Stimulated activated CD8-positive, alpha-beta memory T cell treated with anti-CD3 and anti-CD28 coated beads, Interleukin-4, amount 100 ng/mL, for 1 hour (primary cell): ENCODE measurements at places on chromosomes 12 and 14.

GRCh38 chr12:47481041-47481440 lies 224.8 kb downstream of the RPAP3 start:
- no peak for DNase-seq

- DNase-seq: no peak
These were observed 39.4 kb downstream of the ADGRD1 start for GRCh38 chr12:130992979-130993538.

DNA sequence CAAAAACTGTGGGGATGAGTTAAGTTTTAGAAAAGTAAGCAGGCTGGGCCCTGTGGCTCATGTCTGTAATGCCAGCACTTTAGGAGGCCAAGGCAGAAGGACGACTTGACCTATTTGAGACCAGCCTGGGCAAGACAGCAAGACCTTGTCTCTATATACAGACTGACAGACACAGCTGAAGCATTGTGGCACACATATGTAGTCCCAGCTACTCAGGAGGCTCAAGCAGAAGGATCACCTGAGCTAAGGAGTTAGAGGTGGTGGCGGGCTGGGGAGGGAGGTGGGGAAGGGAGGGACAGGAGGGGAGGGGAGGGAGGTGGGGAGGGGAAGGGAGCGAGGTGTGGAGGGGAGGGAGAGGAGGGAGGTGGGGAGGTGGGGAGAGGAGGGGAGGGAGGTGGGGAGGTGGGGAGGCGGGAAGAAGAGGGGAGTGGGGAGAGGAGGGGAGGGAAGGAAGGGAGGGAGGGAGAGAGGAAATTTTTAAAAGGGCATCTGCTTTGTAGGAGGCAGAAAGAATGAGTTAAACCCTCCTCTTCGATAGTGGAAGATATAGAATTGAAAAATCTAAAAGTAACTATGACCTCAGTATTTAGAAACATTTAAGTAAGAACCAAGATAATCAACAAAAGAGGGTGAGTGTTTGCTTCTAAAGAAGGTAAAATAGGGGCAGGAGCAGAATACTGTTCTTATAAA lies 30.9 kb downstream of the MED13L start:
- DNase-seq: no peak

- no peak for DNase-seq
These were observed 137.3 kb downstream of the FOXN3 start for GRCh38 chr14:89279649-89280232.

- DNase-seq: no peak
These were observed 61.5 kb downstream of the TSPAN11 start for GRCh38 chr12:30988086-30988485.

GRCh38 chr12:109542014-109542413 lies 31.3 kb downstream of the MMAB start:
- no peak for DNase-seq

- no peak for DNase-seq
These were observed 32.1 kb downstream of the ITPR2 start for GRCh38 chr12:26800858-26801257.

DNA sequence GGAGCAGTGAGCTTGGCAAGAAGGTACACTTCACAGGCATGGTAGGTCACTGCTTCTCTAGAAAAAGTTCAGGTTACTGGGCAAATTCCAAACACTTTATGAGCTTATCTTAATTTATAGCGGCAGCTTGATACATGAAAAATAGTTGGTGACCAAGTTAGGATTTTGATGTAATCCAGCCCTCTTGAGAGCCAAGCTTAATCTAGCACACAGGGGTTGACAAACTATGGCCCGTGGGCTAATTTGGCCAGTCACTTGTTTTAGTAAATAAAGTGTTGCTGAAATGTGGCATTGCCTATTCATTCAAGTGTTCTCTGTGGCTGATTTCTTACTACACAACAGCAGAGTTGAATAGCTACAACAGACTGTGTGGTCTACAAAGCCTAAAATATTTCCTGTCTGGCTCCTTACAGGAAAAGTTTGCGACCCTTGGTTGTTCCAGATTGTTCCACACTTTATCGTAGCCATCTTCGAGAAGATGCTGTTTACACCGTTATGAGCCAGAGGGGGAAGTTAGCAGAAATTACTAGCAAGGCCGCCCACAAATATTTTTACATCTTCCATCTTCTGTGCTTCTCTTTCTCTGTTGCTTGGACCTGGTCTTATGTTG lies 120.9 kb downstream of the DAAM1 start:
- DNase-seq: no peak

- no peak for DNase-seq
These were observed 636 bp downstream of the ZFYVE21 start for GRCh38 chr14:103716091-103716801.

- DNase-seq: no peak
These were observed 19.7 kb downstream of the SLC41A2 start for GRCh38 chr12:104938371-104938770.

- no peak for DNase-seq
These were observed 73.8 kb downstream of the DRAM1 start for GRCh38 chr12:101951002-101951670.

DNA sequence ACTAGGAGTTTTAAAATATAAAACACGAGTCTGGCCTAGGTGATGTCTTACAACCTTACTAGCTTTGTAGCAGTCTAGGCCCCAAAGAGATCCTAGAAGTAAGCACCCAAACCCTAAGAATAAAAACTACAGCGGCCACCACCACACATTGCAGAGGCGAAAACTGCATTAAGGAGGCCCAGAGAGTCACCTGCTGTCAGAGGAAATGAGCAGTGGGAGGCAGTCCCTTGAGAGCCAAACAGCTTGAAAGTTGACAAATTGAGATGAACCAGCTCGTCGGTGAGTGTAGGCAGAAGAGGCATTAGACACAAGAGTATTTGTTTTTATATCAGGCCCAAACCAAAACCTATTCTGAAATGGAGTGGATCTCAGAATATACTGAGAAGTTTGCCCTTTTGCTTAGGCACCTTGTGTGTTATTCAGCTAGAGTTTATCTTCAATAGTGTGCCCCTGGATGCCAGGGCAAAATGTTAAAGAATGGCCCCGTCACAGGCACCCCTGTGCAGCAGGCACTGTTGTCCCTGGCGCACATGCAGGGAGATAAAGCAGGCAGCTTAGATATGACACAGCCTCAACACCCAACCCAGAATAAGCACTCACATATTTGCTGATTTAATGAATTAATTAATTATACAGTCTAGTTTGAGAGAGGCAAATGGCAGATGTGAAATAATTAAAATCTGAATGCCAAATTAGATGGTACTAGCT lies 56.7 kb downstream of the TTC7B start:
- no peak for DNase-seq

DNA sequence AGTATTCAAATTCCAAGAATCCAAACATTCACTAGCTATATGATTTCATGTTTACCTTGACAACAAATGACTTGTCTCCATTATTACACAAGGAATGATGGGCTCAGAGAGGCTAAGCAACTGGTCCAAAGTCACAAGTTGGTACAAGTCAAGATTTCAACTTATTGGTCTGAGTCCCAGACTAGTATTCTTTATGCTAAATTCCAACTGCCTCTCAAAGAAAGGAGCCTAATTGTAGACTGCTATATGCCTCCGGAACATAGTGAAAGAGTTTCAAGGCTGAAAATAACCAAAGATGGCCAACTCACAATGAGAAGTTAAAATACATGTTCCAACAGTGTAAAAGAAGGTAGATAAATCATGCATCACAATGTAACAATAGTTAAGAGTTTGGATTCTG lies 7.5 kb downstream of the BTG1 start:
- DNase-seq: no peak

DNA sequence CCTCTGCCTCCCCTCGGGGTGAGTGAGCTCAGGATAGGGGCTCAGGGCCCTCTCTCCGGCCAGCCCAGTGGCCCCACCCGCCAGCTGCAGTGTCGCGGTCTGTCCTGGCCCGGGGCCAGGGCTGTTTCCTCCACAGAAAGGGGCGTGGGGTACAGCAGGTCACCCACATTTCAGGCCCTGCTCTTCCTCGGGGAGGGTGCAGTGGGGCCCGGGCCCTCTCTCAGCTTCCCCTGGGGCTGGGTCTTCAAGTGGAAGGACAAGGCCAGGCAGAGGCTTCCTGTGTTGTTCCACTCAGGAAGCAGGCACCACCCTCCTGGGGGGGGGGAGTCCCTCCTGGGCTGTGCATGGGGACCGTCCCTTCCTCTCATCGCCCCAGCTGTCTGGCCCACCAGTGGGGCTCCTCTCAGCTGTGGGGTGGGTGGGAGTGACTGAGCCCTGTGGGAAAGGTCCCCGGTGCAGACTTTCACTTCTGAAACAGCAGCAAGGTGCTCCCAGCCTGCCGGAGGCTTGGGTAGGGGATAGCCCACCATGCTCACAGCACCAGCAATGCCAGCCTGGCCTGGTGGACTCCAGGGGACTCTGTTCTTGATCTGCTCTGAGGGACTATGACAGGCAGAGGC lies 3.7 kb downstream of the GPR132 start:
- no peak for DNase-seq

- no peak for DNase-seq
These were observed 38.7 kb downstream of the FAR2 start for GRCh38 chr12:29187756-29188155.

- DNase-seq: no peak
These were observed 636 bp downstream of the GOLGA3 start for GRCh38 chr12:132827763-132828703.

DNA sequence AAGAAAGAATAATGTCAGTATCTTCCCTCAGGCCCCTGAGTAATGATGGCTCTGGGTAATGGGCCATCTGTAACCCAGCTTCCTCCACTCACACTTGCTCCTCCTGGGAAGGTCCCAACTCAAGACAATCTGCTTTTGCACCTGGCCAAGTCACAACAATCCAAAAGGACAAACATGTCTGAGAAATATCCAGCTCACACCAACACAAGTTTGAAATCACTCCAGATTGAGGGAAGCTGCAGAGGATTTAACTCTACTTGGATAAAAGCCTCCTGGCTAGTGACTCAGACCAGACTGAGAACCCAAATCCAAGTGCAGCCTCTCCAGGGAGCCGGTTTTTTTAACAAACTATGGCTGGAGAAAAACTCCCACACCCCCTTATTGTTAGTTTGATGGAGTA lies 34.2 kb downstream of the RTRAF start:
- no peak for DNase-seq

- DNase-seq: no peak
These were observed 226.2 kb upstream of the CLEC14A start for GRCh38 chr14:38481952-38482678.

DNA sequence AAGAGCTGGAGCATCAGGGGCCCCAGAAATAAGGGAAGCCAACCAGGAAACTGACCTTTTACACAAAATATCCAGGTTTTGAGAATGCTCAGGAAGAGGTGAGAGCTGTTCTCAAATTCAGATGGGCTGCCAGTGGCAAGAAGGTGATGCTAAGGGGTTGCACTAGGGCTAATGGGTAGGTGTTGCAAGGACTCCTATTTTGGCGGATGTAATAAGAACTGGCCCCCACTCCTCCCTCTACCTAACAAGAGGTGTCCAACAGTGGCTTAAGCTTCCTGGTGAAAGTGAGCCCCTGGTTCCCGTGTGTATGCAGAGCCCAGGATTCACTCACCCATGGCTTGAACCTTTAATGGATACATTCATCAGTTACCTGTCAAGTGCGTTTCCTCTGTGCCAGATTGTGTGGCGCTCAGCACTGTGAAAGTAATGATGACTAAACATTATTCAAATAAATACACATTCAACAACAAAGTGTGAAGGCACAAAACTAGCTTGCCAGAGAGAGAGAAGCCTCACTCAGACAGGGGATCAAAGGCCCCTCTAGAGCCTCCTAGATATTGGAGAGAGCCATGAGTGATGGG lies 705 bp upstream of the CHGA start:
- no peak for DNase-seq

- DNase-seq: no peak
These were observed 33.1 kb downstream of the FGD6 start for GRCh38 chr12:95184121-95184520.

DNA sequence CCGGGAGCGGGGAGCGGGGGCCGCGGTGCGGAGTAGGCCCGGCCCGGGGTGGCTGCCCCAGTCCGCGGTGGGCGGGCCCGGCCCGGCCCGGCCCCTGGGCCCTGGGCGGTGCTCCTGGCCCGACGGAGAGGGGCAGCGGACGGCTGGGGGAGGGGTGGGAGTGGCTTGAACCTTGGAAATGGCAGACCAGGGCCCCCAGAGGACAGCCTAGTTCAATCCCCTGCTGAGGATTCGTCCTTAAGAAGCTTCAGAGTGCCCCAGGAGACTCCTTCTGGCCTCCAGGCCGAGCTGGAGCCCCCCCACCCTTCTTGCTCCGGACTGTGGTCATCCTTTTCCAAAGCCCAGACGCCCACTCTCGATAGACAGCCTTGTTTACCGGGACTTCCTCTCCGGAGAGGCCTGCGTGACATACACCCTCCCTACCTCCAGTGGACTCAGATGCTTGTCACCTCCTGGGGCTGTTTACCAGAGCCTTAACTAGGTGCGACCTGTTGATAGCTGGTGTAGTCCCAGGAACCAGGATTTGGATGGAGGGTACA lies 458 bp downstream of the KHNYN start:
- DNase-seq: peak; percentile 27

DNA sequence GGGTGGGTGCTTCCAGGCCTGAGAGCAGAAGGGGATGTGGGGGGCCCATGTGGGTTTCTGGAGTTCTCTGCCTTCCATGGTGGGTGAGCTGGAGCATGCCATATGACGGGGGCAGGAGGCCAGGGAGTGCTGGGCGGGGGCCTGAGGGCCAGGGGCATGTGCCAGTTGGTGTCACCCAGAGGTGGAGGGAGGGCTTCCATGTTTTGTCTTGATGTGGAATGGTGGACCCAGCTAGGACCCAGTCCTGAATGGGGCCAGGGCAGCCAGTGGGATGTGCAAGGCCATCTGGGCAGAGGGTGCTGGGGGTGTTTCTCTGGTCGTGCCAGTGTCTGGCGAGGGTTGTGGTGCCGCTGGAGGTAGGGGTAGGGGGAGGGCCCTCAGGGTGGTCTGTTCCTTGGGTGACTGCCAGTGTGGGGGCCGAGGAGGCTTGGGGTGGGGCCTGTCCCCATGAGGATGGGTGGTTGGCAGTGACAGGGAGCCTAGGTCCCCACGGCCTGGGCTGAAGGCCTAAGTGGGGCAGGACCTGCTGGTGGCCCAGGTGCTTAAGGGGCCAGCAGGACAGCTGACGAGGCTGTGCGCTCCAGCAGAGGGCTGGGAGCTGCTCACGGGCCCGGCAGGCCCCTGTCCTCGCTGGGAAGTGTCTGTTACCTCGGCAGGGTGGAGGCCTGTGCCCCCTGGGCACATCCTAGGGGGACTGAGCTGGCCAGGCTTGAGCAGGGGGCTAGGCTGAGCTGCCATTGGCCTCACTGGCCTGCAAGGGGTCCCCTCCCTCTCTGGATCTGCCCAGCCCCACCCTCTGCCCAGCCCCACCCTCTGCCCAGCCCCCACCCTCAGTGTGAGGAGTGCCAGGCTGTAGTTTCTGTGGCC lies 26.8 kb downstream of the CEP170B start:
- no peak for DNase-seq

GRCh38 chr12:98149691-98150210 lies 365.6 kb upstream of the TMPO start:
- DNase-seq: no peak

DNA sequence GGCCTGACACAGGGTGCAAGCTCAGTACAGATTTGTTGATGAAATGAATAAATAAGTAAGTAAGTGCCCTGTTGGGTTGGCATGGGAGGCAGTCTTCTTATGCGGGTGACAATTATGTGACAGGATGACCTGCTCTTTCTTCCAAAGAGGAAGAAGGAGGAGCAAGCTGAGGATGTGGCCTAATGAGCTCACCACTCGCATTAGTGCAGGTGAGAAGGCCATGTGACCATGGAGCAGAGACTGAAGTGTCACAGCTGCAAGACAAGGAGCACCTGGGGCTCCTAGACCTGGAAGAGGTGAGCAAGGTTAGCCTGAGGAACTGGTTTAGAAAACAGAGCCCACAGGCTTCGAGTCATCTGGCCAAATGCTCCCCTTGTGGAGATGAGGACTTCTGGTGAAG lies 34.9 kb downstream of the LRTM2 start:
- DNase-seq: no peak
